ENCODE measurements at places on chromosomes 3 and 15.

- DNase-seq: no peak
Measured at GRCh38 chr3:191355406-191355805, 25.1 kb upstream of the UTS2B start.

- no peak for DNase-seq
Measured at GRCh38 chr3:59538753-59539432, 489.1 kb upstream of the CFAP20DC start.

GRCh38 chr3:66403323-66403990 lies 97.4 kb downstream of the LRIG1 start:
- no peak for DNase-seq

DNA sequence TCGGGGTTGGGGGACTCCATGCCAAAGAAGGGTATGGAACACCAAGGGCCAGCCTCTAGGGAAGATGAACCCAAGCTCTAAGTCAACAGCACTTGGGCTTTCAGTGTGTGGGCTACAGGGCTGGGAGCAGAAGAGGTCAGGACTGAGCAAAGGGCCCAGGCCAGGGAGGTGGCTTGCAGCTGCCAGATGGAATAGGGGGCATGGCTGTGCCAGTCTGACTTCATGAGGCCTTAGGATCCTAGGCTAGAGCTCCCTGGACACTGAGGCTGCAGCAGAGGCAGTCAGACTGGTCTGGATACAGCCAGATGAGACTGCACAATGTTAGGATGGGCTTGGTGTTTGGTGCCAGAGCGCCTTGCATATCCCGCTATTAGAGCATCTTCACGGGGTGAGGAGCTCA lies 3.8 kb downstream of the RASGRF1 start:
- no peak for DNase-seq

DNA sequence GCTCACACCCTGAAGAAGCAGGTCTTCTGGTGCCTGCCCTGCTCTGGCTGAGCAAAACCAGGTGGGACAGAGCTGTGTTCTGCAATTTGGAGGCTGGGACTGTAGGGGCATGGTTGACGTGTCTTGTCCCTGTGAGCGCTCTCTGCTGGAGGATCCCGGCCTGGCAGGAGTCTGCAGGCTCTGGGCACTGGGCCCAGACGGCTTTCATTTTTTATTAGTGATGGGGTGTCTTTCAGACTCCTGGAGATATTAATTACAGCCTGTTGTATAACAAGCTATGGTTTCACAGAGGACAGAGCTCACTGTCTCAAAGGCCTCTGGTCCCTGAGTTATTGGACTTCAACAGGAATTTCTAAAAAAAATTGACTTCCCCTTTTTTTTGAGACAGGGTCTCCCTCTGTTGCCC lies 29.5 kb upstream of the ZNF710 start:
- no peak for DNase-seq

DNA sequence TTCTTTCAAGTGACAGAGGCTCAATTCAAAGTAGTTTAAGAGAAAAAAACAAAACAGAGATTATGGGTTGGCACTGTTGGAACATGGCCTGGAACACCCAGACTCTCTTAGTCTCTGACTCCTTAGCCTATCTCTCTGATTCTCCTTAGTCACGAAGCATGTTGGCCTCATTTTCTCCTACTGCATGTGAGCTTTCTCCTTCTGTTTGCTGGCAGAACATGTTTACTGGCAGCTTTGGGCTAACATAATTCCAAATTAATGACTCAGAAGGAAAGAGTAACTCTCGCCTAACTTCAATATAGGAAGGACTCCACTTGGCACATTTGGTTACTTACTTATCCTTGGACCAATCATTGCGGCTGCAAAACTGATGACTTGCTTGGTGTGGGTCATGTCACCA lies 21.7 kb upstream of the CCDC39 start:
- DNase-seq: no peak

DNA sequence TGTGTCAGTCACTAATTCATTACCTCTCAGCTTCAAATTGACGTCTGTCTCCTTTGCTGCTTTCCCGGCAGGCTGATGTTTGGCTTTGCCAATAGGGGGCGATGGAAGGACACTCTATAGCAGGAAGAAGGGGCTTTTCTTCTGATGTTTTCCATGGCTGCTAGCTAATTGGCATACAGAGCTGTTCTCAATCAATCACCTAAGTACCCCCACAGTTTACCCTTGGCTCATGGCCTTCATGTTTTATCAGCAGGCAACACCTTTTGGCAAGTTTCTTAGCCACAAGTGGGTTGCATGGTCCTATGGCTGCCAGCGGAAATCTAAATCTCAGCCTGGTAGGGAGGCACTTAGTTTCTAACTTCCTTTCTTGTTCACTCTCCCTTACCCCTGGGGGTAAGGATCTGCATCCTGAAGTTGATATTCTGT lies 45.0 kb downstream of the ESYT3 start:
- DNase-seq: no peak

DNA sequence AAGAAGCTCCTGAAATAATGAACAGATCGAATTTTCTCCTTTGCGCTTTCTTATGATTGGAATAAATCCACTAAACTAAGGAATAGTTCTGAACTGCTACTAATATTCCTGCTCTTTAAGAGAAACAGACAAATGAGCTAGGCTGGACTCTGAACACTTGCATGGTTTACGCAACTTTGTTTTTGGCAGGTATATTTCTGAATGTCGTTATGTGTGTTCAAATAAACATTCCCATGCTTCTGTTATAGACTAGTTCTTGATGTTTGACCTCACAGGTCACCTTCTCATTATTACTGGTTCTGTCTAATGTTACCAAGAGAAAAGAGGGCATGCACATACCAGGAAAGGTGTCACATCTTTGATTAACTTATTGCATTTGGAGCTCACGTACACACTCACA lies 418.2 kb downstream of the EPHB1 start:
- DNase-seq: no peak

DNA sequence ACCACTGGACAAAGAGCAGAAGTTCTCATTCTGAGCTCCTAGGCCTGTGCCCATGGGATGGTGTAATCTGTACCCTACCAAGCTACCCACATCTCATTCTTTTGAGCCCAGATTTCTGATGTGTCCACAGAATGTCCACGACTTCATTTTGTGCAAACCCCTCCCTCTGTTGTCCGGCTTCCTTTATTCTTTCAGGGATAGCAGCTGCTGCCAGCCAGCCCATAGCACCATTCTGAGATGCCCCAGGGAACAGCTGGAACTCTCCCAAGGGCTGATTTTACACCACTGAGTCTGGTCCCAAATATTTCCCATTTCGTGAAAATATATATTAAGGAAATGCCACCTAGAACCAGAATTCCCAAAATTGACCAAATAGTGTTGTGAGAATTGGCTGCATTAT lies 236.6 kb downstream of the SATB1 start:
- DNase-seq: no peak

DNA sequence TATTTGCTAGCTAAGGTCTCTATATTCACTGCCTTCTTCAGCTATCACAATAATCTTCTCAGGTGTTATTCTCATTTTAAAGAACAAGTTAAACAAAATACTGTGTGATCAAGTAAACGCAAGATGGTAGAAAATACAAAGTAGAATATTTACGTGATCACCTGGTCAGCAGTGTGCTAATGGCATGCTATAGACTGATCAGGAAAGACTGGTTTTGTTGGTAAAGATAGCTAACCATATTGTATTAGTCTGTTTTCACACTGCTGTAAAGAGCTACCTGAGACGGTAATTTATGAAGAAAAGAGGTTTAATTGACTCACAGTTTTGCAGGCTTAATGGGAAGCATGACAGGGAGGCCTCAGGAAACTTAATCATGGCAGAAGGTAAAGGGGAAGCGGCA lies 50.4 kb downstream of the ZBTB38 start:
- no peak for DNase-seq

- peak; percentile 84 for DNase-seq
Measured at GRCh38 chr15:100693451-100693850, 91.1 kb downstream of the ASB7 start.

GRCh38 chr3:42701371-42702065 lies 1.1 kb downstream of the HHATL start:
- DNase-seq: peak; percentile 28

- no peak for DNase-seq
Measured at GRCh38 chr3:113684271-113684819, 12.1 kb downstream of the USF3 start.

DNA sequence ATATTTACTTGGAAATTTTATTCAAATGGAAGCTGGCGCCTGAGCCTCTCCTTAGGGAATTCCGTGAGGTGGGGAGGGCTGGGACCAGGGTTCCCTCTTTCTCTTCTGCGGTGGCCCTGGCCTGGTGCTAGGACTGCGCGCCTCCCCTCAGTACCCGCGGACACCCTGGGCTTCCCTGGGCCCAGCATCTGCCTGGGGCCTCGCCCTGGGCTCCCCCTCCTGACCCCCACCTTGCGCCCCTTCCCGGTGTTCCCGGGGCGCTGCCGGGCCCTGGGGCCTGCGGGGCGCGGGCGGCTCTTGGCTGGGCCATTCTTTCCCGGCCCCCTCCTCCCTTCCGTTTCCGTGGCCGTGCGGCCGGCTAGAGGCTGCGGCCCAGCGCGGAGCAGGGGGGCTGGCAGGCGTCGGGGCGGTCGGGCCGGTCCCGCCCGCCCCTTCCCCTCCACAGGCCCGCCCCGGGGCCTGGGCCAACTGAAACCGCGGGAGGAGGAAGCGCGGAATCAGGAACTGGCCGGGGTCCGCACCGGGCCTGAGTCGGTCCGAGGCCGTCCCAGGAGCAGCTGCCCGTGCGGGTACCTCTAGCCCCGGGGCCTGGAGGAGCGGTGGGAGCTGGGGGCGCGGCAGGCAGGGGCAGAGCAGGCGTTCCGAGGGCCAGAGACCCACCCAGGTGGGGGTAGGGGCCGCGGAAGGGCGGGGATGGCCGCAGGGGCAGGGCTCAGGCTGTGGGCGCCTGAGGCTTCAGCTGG lies at the start of gene FES:
FES (plus strand) TSS at position 529 of the 743 bp plus-strand sequence. CDS start 542 bp downstream, outside the sequence.
- DNase-seq: no peak

- peak; percentile 43 for DNase-seq
Measured at GRCh38 chr3:187012609-187013051, 82.3 kb downstream of the ST6GAL1 start.

GRCh38 chr15:85062560-85062959 lies 80.9 kb downstream of the PDE8A start:
- DNase-seq: no peak

DNA sequence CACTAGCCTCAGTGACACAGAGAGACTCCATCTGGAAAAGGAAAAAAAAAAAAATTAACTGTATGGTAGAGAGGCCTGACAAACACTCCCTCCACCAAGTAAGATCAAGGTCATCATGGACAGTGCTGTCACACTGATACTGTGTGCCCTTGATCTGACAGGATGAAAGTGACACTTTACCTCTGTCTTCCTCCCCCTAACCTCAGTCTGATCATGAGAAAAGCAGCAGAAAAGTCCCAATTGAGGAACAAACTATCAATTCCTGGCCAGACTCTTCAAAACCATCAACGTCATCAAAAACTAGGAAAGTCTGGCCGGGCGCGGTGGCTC lies 26.7 kb downstream of the PGPEP1L start:
- DNase-seq: no peak

DNA sequence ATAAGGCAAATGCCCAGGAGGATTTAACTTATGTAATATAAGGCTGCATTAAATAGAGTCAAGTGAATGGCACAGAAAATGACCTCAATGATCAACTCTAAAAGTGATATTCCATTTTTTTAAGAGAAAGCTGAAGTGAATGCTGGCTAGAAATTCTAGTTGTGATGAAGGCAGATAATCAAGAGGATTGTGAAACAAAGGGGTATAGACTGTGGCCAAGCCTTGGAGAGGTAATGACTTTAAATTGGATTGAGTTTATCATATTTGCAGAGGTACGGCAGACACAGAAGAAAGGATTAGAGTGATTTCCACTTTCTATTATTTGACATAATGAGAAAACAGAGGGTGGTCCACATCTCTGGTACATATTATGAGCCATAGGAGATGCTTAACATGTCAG lies 269.2 kb downstream of the MECOM start:
- no peak for DNase-seq

GRCh38 chr3:7203969-7204847 lies 343.3 kb downstream of the GRM7 start:
- no peak for DNase-seq

DNA sequence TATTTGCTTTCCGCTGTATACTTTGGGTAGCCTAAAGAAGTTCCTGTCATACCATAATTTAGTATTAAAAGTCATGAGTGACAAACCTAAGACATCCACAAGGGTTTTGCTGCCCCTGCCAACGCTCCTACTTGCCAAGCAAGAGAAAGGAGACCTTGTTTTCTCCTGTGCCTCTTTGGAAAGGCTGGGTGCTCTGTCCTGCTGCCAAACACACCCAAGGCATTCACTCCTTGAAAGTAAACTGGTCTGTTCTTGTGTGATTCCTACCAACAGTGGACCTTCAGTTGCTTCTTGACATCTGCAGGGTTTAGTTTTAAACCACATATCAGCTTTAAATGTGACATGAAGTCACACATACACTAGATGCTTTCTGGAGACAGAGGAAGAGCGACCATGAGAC lies 295.4 kb downstream of the SLC9A9 start:
- DNase-seq: no peak

- no peak for DNase-seq
Measured at GRCh38 chr3:8980756-8981257, 17.5 kb upstream of the RAD18 start.

- no peak for DNase-seq
Measured at GRCh38 chr15:89936051-89936785, 23.5 kb upstream of the ARPIN start.

GRCh38 chr3:122559906-122560305 lies 4.2 kb downstream of the PARP9 start:
- DNase-seq: no peak

DNA sequence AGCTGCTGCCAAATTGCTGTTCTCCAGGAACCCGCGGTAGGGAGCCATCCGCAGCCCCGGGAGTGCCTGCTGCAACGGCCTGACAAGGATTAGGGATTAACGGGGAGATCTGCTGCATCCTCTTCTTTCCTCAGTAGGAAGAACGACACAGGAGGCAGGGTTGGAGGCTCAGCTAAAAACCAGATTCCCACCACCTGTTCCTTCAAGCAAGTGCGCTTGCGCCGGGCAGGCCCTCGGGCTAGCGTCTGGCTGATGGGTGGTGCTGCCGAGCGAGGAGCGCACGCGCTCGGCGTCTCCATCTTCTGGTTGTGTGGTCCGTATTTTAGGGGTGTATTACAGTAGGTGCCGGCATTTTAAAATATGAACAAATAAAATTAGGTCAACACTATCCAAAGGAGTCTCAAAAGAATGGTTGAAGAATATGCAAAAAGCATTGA lies 25.4 kb upstream of the SLC25A26 start:
- DNase-seq: no peak

DNA sequence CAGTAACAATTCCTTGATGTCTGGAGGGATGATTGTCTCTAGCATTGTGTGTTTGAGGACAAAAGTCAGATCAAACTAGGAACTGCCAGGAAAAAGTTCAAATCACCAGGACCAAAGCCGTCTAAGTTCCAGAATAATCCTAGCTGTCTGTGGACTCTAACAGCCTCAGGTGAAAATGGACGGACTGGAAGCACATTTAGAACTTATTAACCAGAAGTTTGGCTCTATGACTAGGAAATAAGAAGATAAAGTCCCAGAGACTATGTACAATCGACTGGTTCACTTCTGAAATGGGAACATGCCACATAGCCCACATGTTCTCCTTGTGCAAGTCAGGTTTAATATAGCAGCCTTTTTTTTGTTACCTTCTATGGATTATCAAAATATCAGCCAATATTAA lies 50.6 kb upstream of the SGO1 start:
- no peak for DNase-seq
